WTC11 (cell line): ENCODE measurements at places on chromosomes 7 and 10.
A peak's percentile ranks its signal among the peaks of the same experiment; 100 is the strongest.

GRCh38 chr7:140653319-140654108 is 12.9 kb upstream of the DENND2A start:
- DNase-seq, result peak; percentile 66
- H3K27me3 ChIP-seq, result no peaks in the 10 kb centered on the region
- peaks cover 11% of the 10 kb centered on the region; the same call in 1 of the 2 replicates for H3K4me1 ChIP-seq
- no peak overlapping the region for H3K27ac ChIP-seq
- H3K36me3 ChIP-seq, result no peaks in the 10 kb centered on the region

- no peak for DNase-seq
- H3K27me3 ChIP-seq, result no peaks in the 10 kb centered on the region
- no peak overlapping the region for H3K4me3 ChIP-seq
- peaks cover 15% of the 10 kb centered on the region for H3K36me3 ChIP-seq
- peaks cover 32% of the 10 kb centered on the region for H3K4me1 ChIP-seq
Observed at GRCh38 chr10:29703271-29703670, 68.5 kb upstream of the SVIL start.

GRCh38 chr7:30526163-30526562 is 21.5 kb upstream of the GGCT start:
- no peak overlapping the region for H3K27ac ChIP-seq
- H3K4me1 ChIP-seq, result peaks cover 7% of the 10 kb centered on the region
- no peak overlapping the region for H3K4me3 ChIP-seq
- H3K36me3 ChIP-seq, result no peaks in the 10 kb centered on the region
- H3K27me3 ChIP-seq, result peaks cover 12% of the 10 kb centered on the region; the same call in 1 of the 2 replicates
- no peak for DNase-seq

DNA sequence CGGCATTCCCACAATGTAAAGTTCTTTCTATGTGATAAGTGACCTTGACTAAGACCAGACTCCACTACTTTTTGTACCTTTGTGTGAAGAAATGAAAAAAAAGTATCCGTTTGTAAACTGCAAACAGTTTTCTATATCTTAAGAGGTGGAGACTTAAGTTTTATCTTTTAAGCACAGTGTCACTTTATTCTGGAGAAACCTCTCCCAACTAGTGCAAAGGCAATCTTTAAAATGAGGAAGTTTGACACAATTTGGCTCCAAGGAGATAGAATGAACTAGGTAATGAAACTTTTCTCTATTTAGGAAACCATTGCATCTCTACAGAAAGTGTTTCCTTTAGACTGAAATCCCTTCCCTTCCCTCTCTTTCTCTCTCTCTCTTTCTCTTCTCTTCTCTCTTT is 122.9 kb downstream of the SAMD9 start:
- H3K36me3 ChIP-seq, result no peaks in the 10 kb centered on the region
- peaks cover 13% of the 10 kb centered on the region for H3K4me1 ChIP-seq
- H3K4me3 ChIP-seq, result no peak overlapping the region
- peaks cover 9% of the 10 kb centered on the region for H3K27me3 ChIP-seq
- H3K27ac ChIP-seq, result no peak overlapping the region
- no peak for DNase-seq

DNA sequence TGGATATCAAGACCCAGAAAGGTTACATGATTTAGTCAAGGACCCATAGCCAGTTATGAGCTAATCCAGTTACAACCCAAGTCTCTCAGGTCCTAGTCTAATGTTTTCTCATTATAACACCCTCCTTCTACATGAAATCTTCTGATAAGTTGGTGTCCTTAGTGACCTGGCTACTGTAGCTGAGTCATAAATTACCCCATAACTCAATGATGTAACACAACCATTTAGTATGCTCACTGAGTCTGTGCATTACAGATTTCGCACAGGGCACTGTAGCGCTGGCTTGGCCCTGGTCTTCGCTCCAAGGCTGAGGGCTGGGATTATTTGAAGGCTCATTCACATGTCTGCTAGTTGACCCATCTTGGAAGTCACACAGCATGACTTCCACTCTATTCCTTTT is 36.0 kb upstream of the GLCCI1 start:
- no peak overlapping the region for H3K4me3 ChIP-seq
- no peaks in the 10 kb centered on the region for H3K27me3 ChIP-seq
- H3K27ac ChIP-seq, result no peak overlapping the region
- DNase-seq, result no peak

- H3K4me3 ChIP-seq, result no peak overlapping the region
- DNase-seq, result no peak
- H3K4me1 ChIP-seq, result peaks cover 41% of the 10 kb centered on the region
- H3K27me3 ChIP-seq, result no peaks in the 10 kb centered on the region; the same call in 1 of the 2 replicates
- H3K27ac ChIP-seq, result no peak overlapping the region
Observed at GRCh38 chr7:41809529-41809939, 106.6 kb upstream of the INHBA start.

GRCh38 chr7:30852308-30852684 is 59.4 kb upstream of the AQP1 start:
- peak overlapping the region; percentile 53; the same call in 1 of the 2 replicates for H3K27ac ChIP-seq
- no peaks in the 10 kb centered on the region for H3K27me3 ChIP-seq
- DNase-seq, result no peak
- H3K4me3 ChIP-seq, result no peak overlapping the region
- H3K4me1 ChIP-seq, result peaks cover 15% of the 10 kb centered on the region

GRCh38 chr10:3783682-3784432 is 1.2 kb downstream of the KLF6 start:
- H3K36me3 ChIP-seq, result peaks cover 32% of the 10 kb centered on the region
- peak; percentile 53 for DNase-seq

DNA sequence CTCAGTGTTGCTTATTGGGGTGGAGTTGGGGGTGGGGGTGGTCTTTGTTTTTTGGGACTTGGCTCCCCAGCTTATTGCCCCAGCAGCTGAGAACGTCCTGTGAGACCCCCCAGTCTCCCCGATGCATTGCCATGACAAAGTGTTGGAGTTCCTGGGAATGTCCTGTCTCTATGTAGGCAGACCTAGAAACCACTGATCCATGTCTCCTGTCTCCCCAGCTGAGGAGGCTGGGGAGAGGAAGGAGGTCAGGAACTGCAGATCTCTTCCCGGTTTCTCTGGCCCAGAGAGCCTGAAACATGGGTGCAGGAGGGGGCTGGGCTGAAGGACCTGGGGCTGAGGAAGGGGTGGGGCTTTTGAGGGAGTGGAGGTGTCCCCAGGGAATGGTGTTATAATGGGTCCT is 80.2 kb upstream of the GTF2IRD1 start:
- peaks cover 27% of the 10 kb centered on the region for H3K4me1 ChIP-seq
- H3K4me3 ChIP-seq, result no peak overlapping the region
- peaks cover 12% of the 10 kb centered on the region for H3K36me3 ChIP-seq
- H3K27me3 ChIP-seq, result no peaks in the 10 kb centered on the region
- H3K27ac ChIP-seq, result no peak overlapping the region

DNA sequence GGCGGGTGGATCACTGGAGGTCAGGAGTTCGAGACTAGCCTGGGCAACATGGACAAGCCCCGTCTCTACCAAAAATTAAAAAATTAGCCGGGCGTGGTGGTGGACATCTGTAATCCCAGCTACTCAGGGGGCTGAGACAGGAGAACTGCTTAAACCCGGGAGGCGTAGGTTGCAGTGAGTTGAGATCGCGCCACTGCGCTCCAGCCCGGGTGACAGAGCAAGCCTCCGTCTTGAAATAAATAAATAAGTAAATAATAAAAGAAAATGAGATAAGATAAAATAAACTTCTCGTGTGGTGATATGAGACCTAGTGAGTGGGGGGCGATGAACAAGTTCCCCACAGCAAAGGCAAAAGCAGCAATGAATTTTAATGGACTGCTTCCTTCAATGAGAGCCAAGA is 33.6 kb upstream of the LMTK2 start:
- H3K36me3 ChIP-seq, result no peaks in the 10 kb centered on the region
- DNase-seq, result no peak
- H3K4me3 ChIP-seq, result no peak overlapping the region

- peaks cover 15% of the 10 kb centered on the region for H3K4me1 ChIP-seq
- no peak overlapping the region for H3K27ac ChIP-seq
- no peak for DNase-seq
- no peaks in the 10 kb centered on the region for H3K36me3 ChIP-seq
- no peaks in the 10 kb centered on the region for H3K27me3 ChIP-seq
- H3K4me3 ChIP-seq, result no peak overlapping the region
Observed at GRCh38 chr10:103676058-103676785, 179.2 kb downstream of the SH3PXD2A start.

- peak overlapping the region; percentile 57 for H3K27ac ChIP-seq
- DNase-seq, result no peak
- no peaks in the 10 kb centered on the region for H3K27me3 ChIP-seq
- no peaks in the 10 kb centered on the region for H3K36me3 ChIP-seq
Observed at GRCh38 chr7:105369944-105370343, 18.8 kb downstream of the SRPK2 start.

- H3K27ac ChIP-seq, result no peak overlapping the region
- H3K36me3 ChIP-seq, result peaks cover 8% of the 10 kb centered on the region; the same call in 1 of the 2 replicates
- no peak for DNase-seq
- no peak overlapping the region for H3K4me3 ChIP-seq
- no peaks in the 10 kb centered on the region for H3K27me3 ChIP-seq
Observed at GRCh38 chr10:106680061-106680460, 484.4 kb downstream of the SORCS1 start.
